ENCODE measurements at places on chromosomes 7 and 10.
A peak's percentile ranks its signal among the peaks of the same experiment; 100 is the strongest.

DNA sequence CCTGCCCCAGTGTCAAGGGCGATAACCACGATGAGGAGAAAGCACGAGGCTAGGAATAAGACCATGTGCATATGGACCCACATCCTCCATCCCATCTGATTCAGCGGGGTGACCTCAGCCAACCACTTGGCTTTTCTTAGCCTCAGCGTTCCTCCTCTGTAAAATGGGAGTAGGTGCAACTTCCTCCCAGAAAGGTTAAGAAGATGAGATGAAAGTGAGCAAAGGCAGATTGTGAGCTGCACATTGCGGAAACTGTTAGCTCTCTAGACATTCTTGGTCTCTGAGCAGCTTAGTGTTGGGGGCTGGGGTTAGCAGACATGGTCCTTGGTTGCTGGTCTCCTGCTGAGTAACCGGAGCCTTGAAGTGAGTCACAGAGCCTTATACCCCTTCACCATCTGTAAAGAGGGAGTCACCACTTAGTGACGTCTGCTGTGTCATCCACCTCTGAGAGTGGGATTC lies 497.3 kb upstream of the GALNT17 start:
- no peak for DNase-seq

DNA sequence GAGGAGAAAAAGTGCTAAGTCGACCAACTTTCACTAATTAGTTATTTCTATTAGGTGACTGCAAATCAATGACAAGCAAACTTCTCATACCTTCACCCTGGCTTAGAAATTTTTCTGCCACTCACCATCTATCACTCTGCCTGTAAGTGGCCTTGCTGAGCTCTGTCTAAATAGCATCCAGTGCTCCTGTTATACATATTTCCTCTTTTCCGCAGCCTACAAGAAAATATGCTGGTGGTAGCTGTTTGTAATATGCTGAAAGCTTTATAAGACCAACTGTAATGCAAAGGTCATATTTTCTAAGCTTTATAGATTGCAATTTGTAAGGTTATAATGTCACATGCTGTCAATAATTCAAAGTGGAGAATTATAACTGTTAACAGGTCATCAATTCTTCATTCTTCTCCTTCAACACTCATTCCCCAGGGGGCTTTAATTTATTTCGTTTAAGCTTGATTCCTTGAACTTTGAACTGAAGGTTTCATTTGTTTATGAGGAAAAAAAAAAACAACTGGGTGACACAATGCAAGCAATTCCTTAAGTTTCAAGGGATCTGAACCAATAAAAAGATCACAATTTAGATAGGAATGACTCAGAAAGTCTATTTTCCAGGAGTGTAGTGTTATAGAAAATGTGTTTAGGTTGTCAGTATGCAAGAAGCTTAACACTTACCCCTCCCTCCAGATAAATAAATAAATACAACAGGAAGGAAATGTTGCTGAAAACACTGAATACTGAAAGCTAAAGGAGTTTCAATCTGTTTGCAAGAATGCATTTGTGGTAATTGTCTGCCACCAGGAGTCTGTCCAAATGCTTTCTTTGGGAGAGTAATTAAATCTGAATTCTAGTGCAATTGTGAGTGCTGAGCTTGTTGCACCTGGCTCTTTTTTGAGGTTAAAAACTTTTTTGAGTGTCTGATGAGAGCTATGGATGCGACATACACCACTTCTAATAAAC lies 183.7 kb downstream of the SORCS1 start:
- no peak for DNase-seq

- no peak for DNase-seq
These were observed 69.0 kb upstream of the LRRC17 start for GRCh38 chr7:102843850-102844249.

DNA sequence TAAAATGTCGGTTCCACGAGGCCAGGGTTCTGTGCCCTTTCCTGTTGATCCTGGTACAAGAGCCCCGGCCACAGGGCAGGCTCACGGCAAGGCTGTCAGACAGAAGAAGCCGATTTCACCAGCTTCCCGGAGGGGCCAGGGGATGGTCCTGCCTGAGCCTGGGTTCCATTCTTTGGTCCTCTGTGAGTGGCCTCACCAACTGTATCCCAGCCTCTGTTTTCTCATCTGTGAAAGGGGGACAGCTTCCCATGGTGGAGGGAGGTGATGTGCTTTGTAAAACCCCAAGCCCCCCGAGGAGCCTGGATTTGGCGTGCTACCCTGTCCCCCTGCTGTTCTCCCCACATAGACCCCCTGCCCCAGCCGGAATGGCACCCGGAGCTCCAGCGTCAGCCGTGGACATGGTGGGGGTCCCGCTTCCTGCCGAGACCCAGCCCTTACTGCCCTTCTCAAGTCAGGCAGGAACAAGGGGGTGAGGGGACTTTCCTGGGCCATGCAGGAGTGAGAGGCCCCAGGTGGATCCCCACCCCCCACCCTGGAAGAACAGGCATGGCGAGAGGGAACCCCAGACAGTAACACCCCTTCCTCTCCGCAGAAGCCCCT lies 28.3 kb upstream of the ELFN1 start:
- no peak for DNase-seq

- DNase-seq = no peak
These were observed 31.1 kb downstream of the SKIDA1 start for GRCh38 chr10:21494191-21495001.

- DNase-seq = no peak
These were observed 16.4 kb downstream of the IQCE start for GRCh38 chr7:2575046-2575732.

GRCh38 chr10:124162774-124163354 lies 69.5 kb upstream of the CHST15 start:
- no peak for DNase-seq

DNA sequence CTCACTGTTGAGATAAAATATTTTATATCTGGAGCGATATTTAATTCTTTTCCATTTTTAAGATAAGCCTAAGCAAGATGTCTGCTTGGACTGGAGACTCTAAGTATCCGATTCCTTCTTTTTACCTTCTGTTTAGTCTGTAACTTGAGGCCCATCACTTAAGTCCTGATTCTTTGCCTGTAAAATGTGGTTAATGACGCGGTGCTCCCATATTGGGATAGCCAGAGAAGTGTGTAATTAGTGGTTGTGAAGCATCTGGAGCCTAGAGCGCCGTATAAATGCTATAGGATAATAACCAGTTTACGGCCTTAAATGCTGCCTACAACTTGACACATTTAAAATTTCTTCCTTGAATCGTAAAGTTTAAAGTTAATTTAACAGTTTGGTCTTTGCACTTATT lies 132.9 kb downstream of the CHN2 start:
- peak; percentile 35 for DNase-seq

DNA sequence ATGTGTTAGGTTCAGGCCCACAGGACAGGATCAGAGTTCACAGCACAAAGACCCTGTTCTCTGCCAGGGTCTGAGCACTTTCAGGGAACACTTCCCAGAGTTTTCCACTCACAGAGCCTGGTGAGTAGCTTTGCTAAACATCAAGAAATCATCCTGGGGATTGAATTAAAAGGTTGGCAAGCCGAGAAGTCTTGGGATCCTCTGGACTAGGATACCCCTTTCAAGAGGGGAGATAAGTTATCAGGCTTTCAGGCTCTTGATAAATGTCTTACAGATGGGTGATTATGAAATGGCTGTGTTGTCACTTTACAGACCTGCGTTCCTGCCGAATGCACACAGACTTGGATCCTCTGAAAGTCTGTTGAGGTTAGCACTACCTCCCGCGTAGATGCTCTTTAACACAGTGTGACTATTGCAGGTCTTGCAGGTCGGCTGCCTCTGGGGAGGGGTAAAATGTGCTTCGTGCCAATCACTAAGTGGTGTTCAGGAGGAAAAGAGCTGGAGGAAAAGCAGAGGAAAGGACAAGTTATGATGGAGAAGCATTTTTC lies 473.5 kb upstream of the AKR1E2 start:
- DNase-seq = no peak

- DNase-seq = no peak
These were observed 24.6 kb downstream of the PYROXD2 start for GRCh38 chr10:98390406-98390805.

DNA sequence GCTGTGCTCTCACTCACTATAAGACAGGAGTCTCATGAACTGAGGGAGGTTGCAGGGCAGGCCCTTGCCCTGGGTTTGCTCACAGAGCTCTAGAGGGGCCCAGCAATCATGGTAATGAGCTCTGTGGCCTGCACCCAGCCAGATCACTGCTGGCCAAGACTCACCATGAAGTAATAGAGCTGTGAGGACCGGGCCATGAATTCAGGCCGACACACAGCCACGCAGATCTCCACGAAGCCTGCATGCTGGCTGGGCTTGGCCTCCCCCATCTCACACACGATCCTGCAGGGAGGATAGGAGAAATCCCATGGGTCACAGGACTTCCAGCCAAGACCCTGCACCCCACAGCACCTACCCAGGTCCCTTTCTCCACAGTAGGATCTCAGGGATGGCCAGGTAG lies 382.4 kb downstream of the PLXNA4 start:
- DNase-seq = no peak

GRCh38 chr7:132548489-132549078 lies 27.7 kb downstream of the PLXNA4 start:
- DNase-seq = no peak

GRCh38 chr10:111221682-111222480 lies 145.1 kb downstream of the ADRA2A start:
- no peak for DNase-seq

All from SK-N-MC (cell line).